ENCODE measurements at places on chromosomes 13 and 19. TPM values are rescaled to one million over a fixed set of nuclear protein-coding genes. Genes with fewer than 3 reads are reported as not detected.

- no peak for DNase-seq
Measured at GRCh38 chr13:89520468-89520867, 1827.0 kb upstream of the MIR17HG start.

- no peak for DNase-seq
Measured at GRCh38 chr19:16141043-16141442, 2.4 kb upstream of the HSH2D start.

- DNase-seq: no peak
Measured at GRCh38 chr13:66076417-66076816, 1153.7 kb downstream of the PCDH9 start.

DNA sequence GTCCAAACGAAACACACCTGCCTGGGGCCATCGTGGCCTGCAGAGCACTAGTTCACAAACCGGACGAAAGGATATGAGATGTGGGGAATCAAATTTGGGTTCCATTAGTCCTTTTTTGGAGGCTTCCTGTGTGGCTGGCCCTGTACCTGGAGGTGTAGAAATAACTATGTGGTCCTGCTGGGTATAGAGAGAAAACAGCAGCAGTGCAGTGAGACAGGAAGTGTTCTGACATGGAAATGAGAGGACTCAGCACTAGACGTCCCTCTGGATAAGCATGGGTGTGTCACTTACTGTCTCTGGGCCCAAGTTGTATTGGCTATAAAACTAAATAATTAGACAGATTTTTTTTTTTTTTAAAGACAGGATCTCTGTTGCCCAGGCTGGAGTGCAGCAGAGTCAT lies 12.3 kb downstream of the KDELR1 start:
- DNase-seq: no peak

DNA sequence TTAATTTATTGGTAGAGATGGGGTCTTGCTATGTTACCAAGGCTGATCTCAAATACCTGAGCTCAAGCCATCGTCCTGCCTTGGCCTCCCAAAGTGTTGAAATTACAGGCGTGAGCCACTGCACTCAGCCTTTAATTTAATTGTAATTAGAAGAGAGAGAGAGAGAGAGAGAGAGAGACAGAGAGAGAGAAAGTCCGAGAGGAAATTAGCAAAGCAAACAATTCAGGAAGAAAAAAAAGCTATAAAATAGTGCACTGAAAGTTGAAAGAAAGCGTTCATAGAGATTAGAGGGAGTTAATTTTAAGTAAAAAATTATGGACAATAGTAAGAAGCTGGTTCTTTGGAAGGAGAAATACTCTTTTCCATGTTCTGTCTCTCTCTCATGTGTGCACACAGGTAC lies 7.0 kb downstream of the GPR32 start:
- DNase-seq: no peak

The LILRA2 gene
- not detected for total RNA-seq

All from pulmonary artery endothelial cell (primary cell).